HS-27A (cell line): ENCODE measurements at places on chromosomes 1 and 21.

- no peak for DNase-seq
Observed at GRCh38 chr1:208174731-208175507, 69.3 kb downstream of the PLXNA2 start.

- no peak for DNase-seq
Observed at GRCh38 chr1:22774833-22775182, 64.2 kb downstream of the EPHB2 start.

DNA sequence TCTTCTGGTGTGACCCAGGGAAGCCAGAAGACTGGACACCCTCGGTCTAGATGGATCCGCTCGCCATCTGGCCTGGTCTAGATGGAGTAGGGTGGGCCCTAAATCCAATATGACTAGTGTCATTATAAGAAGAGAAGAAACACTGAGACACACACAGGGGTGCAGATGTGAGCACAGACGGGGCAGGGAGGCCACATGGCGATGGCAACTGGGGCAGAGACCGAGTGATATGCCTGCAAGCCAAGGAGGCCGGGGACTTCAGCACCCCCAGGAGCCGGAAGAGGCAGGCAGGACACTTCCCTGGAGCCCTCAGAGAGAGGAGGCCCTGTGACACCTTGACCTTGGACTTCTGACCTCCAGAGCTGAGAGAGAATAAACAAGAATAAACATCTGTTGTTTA is 5.6 kb upstream of the TFF3 start:
- DNase-seq, result no peak

DNA sequence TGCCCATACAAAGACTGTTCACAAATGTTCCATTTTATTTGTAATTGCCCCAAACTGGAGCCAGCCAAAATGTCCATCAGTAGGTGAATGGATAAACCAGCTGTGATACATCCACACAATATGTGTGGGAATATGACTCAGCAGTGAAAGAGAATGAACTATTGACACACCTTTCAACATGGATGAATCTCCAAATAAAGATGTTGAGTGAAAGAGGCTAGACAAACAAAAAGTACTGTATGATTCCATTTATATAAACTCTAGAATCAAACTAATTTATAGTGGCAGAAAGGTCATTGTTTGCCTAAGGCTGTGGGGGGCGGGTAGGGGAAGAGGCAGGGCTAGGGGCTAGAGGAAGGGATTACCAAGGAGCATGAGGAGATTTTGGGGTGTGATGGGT is 4.5 kb downstream of the DHCR24 start:
- DNase-seq, result no peak

- DNase-seq, result no peak
Observed at GRCh38 chr21:42613756-42614155, 39.7 kb upstream of the PDE9A start.

DNA sequence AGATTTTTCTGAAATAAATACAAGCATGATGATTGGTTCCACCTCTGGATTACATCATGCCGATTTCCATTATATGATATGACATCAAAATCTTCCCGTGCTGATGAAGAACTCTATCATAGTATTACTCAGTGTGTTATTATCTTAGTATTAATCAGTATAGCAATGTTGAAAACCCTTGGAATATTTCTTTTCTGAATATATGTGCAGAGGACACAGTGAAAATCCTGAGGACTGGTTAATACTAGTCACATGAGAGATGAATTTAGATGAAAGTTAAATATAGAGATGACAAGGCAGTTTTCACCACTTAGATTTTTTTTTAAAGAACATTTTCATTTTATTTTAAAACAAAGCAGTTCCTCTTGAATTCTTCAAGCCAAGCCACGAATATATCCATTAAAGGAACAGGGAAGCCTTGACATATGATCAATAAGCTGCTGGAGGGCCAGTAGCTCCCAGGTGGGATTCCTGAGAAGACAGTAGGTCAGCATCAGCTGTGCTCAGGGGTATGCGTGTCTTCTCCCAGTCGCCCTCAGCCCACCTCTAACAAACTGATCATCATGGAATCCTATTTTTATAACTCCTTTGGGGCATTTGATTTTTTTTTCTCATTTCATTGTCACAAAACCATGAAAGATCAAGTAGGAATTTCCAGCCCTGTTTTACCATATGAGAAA is 56.2 kb upstream of the UBE2U start:
- DNase-seq, result no peak

GRCh38 chr1:1623181-1623630 is 7.9 kb downstream of the MIB2 start:
- DNase-seq, result no peak

DNA sequence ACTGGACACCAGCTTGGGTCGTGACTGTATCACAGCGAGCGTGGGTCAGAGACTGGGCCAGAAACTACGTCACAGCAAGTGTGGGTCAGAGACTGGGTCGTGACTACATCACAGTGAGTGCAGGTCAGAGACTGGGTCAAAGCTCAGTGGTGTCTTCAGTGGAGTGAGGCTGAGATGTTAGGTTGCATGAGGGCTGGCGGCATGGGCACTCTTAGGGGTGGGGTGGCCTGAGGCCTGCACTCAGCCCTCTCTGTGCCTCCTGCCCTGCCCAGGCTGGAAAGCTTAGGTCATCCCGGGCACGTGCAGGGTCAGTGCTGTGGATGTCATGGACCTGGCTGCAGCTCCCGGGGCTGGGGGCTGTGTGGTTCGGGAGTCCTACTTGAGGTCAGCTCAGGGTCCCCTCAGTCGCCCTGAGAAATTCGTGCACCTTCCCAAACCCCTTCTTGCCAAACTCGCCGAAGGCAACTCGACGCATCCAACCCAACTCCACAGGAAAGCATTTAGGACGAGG is 19.0 kb downstream of the CFAP74 start:
- DNase-seq, result no peak

GRCh38 chr1:201570886-201571624 is 32.1 kb downstream of the NAV1 start:
- no peak for DNase-seq

DNA sequence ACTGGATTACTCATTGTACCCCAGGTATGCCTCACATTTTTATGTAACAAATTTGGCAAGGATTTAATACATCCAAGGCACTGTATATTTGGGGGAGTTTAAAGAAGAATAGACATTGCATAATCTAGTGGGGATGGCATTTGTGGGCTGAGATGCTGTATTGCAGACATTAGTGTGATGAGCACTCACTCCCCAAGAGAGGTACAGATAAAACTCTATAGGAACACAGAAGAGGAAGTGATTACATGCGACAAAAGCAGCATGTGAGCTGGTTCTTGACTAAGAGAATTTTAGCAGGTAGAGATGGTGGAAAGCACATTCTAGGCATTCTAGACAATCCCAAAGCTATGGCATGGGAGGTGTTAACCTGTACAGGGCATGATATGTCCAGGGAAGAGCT is 24.2 kb upstream of the CDC14A start:
- no peak for DNase-seq

DNA sequence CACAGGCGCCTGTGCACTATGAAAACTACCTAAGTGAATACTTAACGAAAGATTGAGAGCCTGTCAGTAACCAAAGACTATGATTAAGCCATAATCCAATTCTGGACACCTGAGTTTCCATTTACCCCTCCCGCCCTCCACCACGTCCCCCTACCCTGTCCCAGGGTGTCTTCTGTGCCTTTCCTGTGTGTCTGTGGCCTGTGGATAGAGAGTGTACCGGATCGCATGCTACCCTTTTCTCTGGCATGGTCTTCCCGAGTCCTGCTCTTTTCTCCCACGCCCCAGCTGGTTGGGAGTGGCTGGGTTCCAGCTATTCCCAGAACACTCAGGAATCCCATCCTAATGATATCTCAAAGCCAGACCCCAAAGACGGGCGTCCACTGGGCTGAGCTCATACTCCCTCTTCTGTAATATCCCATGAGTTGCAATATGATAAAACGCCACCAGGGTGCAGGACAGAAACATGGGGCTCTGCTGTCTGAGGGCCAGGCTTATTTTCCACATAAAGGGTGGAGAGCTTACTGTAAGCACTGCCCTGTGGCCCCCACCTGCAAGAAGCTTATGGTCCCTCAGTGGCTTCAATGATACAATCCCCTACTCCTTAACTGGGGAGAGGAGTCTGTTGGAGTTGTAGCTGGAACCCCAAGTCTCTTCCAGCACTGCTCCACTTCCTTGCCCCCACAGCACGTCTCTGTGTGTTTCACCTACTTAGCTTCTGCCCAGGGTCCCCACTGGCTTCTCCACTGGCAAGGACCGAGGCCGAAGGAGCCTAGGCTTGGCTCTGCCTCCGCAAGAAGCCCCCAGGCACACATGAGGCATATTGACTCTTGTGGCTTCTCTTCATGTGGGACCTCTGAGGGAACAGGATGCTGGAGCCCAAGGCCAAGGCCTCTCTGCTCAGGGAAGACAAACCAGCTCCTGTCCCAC is 17.6 kb upstream of the ALX3 start:
- DNase-seq, result no peak

DNA sequence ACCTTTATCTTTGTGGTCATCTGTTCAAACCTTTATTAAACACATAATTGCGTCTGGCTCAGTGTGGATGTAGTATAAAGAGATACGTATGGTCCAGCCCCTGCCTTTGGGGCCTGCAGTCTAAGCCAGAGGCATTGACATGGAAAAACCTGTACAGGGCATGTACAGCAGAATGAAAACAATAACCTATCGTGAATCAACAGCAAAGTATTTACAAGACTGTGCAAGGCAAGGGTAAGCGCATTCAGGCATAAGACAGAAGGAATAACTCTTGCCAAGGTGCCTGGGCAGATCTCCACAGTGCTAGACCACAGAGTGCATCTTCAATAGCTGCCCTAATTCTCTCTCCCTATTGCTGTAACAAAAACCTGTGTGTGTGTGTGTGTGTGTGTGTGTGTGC is 35.5 kb downstream of the KIRREL1 start:
- DNase-seq, result no peak

DNA sequence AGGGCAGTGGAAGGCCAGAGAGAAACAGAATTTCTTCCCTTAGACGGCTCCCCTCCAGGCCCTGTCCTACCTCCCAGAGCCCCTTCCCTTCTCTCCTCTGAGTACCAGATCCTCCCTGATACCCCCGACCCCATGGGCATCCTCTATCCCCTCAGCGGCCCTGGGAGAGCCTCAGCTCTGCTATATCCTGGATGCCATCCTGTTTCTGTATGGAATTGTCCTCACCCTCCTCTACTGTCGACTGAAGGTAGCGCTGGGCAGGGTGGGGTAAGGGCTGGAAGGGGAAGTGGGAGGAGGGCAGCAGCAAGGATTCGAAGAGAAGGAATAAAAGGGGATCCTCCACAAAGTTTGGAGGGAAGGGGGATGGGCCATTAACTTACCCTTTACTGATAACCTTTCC is 2.7 kb downstream of the FCER1G start:
- no peak for DNase-seq

- DNase-seq, result no peak
Observed at GRCh38 chr1:192967211-192967877, 91.8 kb downstream of the UCHL5 start.

- DNase-seq, result no peak
Observed at GRCh38 chr1:234477386-234478151, 1.4 kb downstream of the TARBP1 start.

DNA sequence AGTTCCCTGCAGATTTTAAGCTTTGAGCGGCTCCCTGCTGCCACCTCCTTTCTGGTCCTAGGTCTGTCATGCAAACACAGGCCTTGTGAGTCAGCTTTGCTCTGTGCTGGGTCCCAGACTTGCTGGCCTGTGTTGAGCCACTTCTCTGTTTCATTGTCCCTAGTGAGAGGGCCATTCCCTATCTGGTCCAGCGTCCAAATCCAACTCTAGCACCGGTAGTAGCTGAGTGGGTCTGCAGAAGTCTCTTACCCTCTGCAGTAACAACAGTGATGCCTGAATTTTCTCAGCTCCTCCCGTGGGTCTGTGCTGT is 5.8 kb downstream of the TTC22 start:
- DNase-seq, result no peak
